RPMI7951 (cell line): ENCODE measurements at places on chromosomes 2 and 18.

DNA sequence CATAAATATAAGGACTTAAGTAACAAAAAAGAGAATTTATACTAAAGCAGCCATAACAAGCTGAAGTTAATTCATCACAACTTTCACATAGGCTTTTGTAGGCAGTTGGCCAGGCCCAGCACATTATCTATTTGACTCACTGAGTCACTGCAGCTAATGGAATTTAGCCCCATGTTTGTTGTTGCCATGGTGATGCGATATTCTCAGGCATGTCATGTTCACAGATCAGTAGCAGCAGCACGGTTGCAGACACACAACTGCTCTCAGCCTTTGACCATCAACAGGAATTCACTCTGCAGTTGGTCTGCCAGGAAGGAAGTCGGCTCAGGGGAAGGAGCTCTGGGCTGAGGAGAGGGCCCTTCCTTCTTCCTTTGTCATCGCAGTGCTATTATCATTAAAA, 639.8 kb downstream of the TMEM182 start:
- DNase-seq = peak; percentile 19

GRCh38 chr2:150174056-150174805, 313.2 kb downstream of the RND3 start:
- no peak for DNase-seq

GRCh38 chr2:219350710-219351221, 18.2 kb upstream of the RESP18 start:
- DNase-seq = peak; percentile 84

GRCh38 chr2:239200646-239201530, 199.9 kb downstream of the HDAC4 start:
- no peak for DNase-seq

- no peak for DNase-seq
Measured at GRCh38 chr2:3487028-3487425, 32.3 kb downstream of the ADI1 start.

DNA sequence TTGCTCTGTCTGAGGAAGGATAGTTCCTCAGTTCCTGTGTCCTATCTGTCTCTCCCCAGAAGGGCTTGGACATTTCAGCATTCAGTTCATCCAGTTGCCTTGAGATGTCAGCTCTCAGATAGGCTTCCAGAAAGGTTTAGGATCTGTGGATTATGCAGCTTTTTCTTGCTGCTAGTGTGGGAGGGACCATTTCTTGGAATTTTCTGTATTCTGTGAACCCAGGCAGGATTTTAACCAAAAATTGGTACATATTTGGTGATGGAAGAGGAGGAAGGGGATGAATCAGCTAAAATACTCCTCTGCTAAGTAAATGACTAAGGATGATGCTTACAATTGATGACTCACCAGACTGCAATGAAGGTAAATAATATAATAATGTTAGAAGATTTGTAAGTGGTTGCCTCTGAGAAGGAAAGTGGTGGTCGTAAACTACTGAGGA, 58.6 kb upstream of the DOCK10 start:
- DNase-seq = peak; percentile 92

GRCh38 chr2:197675711-197676188, 363 bp upstream of the RFTN2 start:
- peak; percentile 56 for DNase-seq

DNA sequence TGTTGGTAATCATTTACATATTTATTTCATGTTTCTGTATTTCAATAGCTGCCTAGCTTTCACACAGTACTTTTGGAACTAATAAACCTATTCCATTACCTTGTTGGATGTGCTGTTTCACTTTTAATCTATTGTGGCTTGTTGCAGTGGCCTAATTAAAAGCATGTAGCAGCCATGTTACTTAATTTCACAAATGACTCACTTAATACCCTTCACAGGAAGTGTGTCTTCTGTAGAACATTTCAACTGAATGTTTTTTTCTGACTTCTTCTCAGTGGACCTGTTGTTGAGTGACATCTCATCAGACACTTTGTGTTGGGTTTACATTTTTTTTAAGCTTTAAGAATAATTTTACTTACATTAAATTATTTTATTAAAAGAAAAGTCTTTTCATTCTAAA, 260.5 kb upstream of the THUMPD2 start:
- DNase-seq = peak; percentile 20

GRCh38 chr2:53353135-53354114, 414.2 kb upstream of the CHAC2 start:
- DNase-seq = peak; percentile 79

DNA sequence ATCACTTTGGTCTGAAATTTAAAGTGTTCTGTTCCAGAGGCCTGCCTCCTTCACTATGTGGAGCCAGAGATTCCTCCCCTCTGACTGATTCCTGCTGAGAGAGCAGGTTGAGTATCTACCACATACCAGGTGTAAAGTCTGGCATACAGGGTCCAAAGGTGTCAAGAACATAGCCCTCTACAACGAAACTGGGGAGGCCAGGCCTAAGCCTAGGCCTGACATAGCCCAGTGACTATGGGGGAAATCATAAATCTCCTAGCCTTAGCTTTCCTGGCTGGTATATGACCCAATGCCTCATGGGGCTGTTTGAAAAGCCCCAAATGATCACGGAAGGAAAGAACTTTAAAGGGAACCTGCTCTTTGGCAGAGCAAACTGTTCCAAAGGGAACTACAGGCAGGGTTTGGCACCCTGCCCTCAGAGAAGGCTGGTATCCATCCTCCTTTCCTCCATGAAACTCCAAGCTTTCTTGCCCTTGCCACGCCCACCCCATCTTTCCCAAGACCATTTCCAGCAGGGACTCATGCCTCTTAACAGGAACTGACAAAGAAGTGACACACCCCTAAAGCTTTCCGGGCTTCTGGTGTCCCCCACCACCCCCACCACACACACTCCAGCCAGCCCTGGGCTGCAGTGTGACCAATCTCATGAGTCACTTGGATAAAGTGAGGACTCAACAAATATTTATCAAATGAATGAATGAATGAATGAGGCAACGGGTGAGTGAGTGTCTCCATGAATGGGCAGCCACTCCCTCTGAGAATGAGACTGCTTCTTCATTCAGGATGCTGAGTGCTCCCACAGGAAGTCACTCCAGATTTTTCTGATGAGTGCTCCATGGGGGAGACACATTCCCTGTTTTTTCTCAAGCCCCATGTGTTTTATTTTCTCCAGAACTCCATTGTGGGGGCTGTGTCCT, 114.5 kb upstream of the STPG4 start:
- DNase-seq = peak; percentile 99

- DNase-seq = no peak
Measured at GRCh38 chr2:150303281-150303680, 184.2 kb downstream of the RND3 start.

DNA sequence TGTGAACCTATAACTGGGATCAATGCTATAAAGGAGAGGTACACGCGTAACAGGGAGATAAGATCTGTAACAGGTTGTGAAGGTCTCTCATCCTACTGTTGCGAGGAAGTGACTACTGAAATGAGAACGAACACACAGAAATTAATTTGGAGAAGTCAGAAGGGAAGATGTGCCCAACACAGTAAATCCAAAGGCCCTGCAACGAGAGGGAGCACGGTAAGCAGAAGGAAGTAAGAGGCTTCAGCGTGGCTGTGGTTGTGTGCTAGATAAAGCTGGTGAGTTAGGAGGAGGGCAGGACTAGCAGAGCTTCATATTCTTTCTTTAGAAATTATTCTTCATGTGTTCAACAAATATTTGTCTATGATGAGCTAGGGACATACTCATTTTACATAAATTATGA, 2.5 kb upstream of the ATG16L1 start:
- DNase-seq = no peak

DNA sequence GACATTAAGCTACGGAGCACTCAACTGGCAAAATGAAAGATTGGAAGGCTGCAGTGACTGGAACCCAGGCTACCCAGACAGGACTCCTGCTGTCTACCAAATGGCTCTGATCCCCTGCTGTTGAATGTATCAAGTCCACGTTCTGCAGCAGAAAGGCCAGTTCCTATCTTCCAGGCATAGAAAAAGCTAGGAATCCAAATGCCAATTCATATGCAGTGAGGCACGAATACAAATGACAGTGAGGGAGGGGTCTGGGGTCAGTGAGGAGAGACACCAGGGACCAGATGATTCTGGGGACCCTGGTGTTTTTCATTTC, 5.3 kb downstream of the NRP2 start:
- no peak for DNase-seq

GRCh38 chr2:109052922-109053321, 63.9 kb upstream of the EDAR start:
- DNase-seq = no peak

DNA sequence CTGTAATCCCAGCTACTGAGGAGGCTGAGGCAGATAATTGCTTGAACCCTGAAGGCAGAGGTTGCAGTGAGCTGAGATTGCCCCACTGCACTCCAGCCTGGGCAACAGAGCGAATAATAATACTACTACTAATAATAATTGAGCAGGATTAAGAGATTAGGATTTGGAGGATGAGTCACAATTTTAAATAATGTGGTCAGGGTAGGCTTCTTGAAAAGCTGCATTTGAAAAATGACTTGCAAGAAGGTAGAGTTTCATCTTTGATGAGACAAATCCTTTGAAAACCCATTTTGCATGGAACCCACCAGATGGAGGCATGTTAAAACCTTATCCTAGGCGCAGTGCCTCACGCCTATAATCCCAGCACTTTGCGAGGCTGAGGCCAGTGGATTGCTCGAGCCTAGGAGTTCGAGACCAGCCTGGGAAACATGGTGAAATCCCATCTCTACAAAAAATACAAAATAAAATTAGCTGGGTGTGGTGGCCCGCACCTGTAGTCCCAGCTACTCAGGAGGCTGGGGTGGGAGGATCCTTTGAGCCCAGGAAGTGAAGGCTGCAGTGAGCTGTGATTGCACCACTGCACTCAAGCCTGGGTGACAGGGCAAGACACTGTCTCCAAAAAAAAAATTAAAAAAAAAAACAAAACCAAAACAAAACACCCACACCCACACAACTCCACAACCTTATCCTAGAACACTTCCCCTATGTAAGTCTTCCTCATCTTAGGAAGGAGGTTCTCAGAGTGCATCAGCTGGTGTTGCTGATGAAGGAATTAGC, 3.3 kb upstream of the ATP8B1 start:
- no peak for DNase-seq

DNA sequence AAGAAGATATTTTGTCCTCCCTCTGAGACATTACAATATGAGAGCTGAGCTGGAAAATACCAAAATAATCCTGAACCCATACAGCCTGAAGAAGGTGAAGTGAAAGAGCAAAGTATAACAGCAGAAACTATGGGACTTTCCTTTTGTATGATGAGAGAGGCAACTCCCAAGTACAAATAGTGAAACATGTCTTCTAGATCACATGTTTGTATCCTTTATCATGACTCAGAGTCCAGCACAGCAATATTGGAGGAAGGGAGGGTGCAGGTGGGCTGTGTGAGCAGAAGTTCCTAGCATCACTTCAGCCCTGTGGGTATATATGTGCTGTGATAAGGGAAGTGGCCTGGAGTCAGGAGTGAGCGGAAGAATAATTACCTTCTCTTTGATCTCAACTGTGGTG, 265.6 kb upstream of the NRXN1 start:
- DNase-seq = no peak

DNA sequence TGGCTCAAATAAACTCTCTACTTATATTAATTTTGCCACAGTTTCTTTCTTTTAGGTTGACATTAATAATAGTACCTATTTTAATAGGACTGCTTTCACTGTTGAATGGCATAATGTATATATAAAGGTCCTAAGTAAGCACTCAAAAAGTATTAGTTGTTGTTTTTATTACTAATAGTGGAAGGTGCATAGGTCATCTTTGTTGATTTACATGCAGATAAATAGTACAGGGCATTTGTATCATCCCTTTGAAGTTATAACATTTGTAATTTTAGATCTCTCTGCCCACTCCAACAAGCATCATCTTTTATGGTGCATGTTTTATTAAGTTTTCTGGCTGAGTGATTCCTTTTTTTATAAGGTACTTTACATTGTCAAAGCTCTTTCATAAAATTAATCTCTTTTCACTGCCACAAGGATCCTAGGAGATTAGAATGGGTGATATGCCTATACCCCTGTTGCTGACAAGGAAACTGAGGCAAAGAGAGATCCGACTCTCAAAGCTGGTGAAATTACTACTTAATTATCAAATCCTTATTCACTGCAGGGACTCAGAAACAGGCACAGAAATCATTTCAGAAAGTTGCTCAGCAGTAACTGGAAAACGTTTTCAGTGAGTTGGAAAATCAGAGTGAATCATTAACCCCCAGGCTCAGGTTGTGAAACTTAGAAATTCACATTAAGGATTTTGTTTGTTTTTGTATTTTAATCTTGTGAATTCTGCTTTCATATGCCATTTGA, 299.6 kb downstream of the AGPS start:
- DNase-seq = peak; percentile 35

DNA sequence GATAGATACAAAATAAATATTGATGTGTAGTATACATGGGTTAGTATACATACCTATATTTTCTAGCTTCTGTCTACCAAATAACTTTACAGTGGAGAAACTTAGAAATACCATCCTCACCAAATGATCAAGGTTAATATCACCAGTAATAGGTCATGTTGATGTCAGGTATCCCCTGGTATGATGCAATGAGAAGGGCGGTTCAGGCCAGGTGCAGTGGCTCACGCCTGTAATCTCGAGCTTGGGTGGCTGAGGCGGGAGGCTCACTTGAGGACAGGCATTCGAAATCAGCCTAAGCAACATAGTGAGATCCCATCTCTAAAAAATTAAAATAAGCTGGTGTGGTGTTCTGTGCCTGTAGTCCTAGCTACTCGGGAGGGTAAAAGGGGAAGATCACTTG, 38.6 kb downstream of the CIB4 start:
- DNase-seq = no peak

DNA sequence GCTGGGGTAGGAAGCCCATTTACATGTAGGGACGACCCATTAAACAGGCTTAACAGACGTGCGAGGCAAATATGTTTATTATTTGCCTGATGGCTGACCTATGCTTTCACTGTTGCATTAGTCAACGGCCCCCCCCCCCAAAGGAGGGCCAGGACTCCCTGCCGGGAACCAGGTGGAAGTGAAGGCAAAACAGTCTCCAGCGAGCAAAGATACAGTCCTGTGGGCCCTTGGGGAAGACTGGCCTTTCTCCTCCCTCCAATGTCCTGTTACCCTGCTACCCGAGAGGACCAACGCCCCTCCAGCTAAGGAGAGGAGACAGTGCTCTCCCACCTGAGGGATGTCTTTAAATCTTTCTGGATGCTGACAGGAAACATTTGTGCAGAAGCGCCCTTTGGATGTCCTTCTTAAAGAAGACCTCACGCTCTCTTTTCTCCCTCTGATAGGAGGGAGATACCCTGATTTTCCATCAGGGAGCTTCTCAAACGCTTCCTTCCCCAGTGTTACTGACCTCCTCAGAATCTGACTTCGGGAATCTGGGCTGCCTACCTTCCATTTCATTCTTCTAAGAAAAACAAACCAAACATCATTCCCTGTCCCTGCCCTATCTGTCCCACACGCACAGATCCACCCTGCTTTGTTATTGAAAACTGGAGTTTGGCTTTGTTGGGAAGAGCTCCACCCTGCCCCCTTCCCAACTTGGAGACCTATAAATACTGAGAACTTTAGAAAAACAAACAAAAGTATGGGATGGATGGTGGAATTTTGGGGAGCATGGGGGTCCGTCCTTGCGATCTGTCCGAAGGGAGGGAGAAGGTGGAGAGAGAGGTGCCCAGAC, 135.9 kb upstream of the SIX3 start:
- no peak for DNase-seq

- peak; percentile 24 for DNase-seq
Measured at GRCh38 chr2:163155279-163155883, 316.8 kb upstream of the KCNH7 start.

- DNase-seq = no peak
Measured at GRCh38 chr2:36468463-36469105, 113.0 kb downstream of the CRIM1 start.

- peak; percentile 99 for DNase-seq
Measured at GRCh38 chr2:26345545-26346453, at the start of gene SELENOI. Gene SELENOI, plus strand, starts transcription at chr2:26346143. Its CDS starts 90 bp downstream, at chr2:26346233.
